ENCODE measurements at places on chromosomes 13 and 19. TPM values are rescaled to one million over a fixed set of nuclear protein-coding genes. Genes with fewer than 3 reads are reported as not detected.

The HSH2D gene
- total RNA-seq = not detected

The TPTE2 gene
- total RNA-seq = not detected

The GRK1 gene
- total RNA-seq = not detected

The STK24 gene
- 11.7 TPM for total RNA-seq

The ENOX1 gene
- total RNA-seq = 6.0 TPM

The HCST gene
- 4.6 TPM for total RNA-seq
